ENCODE measurements at places on chromosomes 1 and 21. TPM values are rescaled to one million over a fixed set of nuclear protein-coding genes. Genes with fewer than 3 reads are reported as not detected.

The TOR1AIP1 gene
- 50.3 TPM for total RNA-seq

The GIPC2 gene
- 7.5 TPM for total RNA-seq

The SLC35F3 gene
- total RNA-seq: 0.99 TPM

The RNF186 gene
- 0.18 TPM for total RNA-seq

The TFF1 gene
- 0.70 TPM for total RNA-seq

The RUNX3 gene
- total RNA-seq: 0.47 TPM

The ANGPTL1 gene
- total RNA-seq: 7.6 TPM
